ENCODE measurements at places on chromosomes 5 and 9. TPM values are rescaled to one million over a fixed set of nuclear protein-coding genes. Genes with fewer than 3 reads are reported as not detected.
A peak's percentile ranks its signal among the peaks of the same experiment; 100 is the strongest.

GRCh38 chr9:124286292-124286931, 28.7 kb downstream of the NEK6 start:
- H3K4me1 ChIP-seq: peaks cover 3% of the 10 kb centered on the region
- H3K4me3 ChIP-seq: no peak overlapping the region
- DNase-seq: no peak
- H3K27ac ChIP-seq: peak overlapping the region; percentile 86
- no peaks in the 10 kb centered on the region for H3K27me3 ChIP-seq
- no peaks in the 10 kb centered on the region for H3K36me3 ChIP-seq

- no peak overlapping the region for H3K27ac ChIP-seq
- no peak for DNase-seq
- H3K36me3 ChIP-seq: no peaks in the 10 kb centered on the region
- H3K4me3 ChIP-seq: no peak overlapping the region
- no peaks in the 10 kb centered on the region for H3K4me1 ChIP-seq
- H3K27me3 ChIP-seq: no peaks in the 10 kb centered on the region
Measured at GRCh38 chr9:81317223-81317622, 372.1 kb downstream of the TLE1 start.

GRCh38 chr5:76831110-76831452, 12.3 kb downstream of the F2RL1 start:
- peaks cover 6% of the 10 kb centered on the region for H3K36me3 ChIP-seq
- H3K27me3 ChIP-seq: no peaks in the 10 kb centered on the region
- DNase-seq: no peak
- no peak overlapping the region for H3K4me3 ChIP-seq
- no peak overlapping the region for H3K27ac ChIP-seq

The PCA3 gene
- not detected for polyA plus RNA-seq

The CD72 gene
- polyA plus RNA-seq: 3.5 TPM

All from pancreas (tissue), 10 donors.